Stimulated activated CD8-positive, alpha-beta memory T cell treated with anti-CD3 and anti-CD28 coated beads, Interleukin-15, amount 100 ng/mL, for 4 hours (primary cell): ENCODE measurements at places on chromosomes 6 and 20.

GRCh38 chr6:47983491-47983890, 127.5 kb downstream of the PTCHD4 start:
- no peak for DNase-seq

- DNase-seq, result no peak
These were observed 4.8 kb downstream of the MUC21 start for GRCh38 chr6:30988209-30988825.

DNA sequence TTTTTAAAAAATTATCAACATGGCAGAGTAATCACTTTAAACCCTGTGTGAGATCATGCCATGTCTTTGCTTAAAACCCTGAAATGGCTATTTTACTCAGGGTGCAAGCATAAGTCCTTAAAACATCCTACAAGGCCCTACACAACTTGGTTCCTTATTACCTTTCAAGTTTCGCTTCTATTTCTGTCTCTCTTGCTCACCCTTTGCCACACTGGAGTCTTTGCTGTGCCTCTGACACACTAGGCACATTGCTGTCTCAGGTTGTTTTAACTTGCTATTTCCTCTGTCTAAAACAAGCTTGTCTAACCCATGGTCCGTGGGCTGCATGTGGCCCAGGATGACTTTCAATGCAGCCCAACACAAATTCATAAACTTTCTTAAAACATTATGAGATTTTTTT, 55.6 kb downstream of the KIAA0408 start:
- no peak for DNase-seq

DNA sequence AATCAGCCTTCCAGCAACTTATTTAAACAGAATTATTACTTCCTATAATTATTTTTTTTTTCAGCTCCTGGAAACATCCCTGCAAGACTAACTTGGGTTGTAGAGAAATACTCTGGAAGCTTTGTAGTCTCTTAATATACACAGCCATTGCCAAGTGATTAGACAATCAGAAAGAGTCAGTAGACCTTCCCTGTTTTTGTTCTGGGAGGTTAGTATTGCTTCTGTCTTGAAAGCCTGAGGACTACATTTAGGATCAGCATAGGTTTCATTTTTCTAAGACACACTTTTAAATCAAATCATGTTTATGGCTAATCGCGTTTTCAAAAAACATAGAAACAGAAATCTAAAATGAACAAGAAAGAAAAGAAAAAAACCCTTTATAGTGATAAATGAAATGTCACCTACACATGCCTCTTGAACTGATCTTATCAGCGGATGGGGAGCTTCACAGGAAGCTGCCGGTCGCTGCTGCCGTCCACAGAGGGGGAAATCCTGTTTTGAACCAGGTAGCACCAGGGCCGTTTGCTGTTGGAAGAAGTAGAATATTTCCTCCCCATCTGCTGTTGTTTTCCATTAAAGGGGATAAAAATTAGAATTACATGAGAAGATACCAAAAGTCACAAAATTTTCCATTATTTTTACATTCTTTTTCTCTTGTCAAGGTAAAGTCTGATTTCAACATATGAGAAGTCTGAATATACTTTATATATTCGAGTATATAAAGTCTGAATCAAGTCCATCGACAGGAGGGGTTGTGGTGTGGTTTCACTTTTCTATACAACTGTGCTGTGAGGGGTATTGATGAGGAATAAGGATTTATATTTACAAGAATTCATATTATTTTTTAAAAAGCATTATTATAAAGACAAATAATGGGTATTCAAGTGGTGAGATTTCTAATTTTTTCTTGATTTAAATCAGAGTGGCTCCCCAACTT, 94.6 kb downstream of the ARMC2 start:
- peak; percentile 29 for DNase-seq

DNA sequence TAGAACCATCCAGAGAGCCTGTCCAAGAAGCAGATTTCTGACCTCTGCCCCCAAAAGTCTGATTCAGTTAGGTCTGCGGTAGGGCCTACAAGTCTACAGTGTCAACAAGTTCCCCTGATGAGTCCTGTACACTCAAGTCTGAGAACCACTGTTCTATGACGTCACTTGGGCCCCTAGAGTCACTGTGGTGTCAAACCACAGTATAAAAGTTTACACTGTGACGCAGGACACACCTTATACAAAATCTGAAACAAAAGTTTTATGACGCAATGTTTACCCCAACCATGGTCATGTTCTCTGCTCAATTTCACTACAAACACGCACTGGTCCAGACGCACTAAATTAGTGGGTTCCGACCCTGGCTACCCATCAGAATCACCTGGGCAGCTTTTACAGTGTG, 17.9 kb downstream of the SLA2 start:
- no peak for DNase-seq

- DNase-seq, result no peak
These were observed 24.8 kb downstream of the E2F3 start for GRCh38 chr6:20426177-20427082.

DNA sequence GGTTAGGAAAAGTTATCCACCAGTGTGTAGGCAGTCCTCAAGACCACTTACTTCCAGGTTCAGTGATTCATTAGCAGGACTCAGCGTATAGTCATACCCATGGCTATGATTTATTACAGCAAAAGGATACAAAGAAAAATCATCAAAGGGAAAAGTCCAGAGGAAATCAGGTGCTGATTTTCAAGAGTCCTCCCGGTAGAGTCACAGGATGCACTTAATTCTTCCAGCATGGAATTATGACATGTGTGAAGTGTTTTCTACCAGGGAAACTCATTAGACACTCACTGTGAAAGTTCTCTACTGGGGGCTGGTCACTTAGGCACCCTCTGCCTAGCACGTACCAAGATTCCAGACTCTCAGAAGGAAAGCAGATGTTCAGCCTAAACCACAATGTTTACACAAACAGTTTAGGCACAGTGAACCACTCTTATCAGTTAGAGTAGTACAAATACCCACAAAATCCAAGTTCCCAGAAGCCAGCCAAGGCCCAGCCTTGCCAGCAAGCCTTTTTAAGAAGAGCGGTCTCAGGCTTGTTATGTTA, 10.2 kb downstream of the WFDC3 start:
- DNase-seq, result no peak

DNA sequence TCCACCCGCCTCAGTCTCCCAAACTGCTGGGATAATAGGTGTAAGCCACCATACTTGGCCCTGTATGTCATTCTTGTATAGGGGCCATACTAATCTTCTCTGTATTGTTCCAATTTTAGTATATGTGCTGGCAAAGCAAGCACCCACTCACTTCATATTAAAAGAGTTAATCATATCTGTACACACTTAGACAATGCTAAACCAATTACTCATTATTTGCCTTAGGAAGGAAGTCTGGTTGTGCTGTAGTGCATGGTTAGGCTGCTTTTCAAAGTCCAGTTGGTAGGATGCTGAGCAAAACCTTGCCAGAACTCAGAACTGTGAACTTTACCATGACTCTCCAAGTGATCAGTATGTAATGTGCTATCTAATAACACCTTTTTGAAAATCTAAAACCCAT, 88.6 kb downstream of the LIN28B start:
- DNase-seq, result no peak

DNA sequence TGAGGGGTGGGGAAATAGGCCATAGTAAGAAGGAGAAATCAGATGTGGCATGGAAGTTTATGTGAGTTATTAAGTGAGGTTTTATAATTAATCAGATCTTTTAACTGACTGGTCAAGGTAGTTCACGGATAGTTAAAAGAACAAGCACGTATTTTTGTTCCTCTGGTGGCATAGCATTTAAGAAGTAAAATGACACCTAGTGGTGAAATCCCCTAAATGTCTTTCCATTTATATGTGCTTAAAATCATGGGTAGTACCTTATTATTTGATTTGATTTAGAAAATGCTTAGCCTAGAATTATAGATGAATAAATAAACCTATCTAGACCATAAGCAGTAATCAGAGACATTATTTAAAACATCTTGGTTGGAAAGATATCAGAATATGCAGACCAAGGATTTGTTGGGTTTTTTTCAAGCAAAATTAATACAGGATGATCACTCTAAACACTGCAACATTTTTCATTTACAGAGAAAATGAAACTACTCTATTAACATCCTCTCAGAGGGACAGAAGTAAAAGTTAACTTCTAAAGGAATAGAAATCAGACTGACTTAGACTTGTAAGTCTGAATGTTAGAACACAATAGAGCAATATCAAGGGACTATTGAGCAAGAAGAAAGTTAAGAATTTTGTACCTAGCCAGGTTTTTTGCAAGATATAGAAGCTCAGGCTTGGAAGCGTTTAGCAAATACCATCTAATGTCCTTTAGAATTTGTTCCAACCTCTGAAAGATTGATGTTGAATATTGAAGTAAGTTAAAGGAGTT, 81.1 kb downstream of the STXBP5 start:
- DNase-seq, result no peak

GRCh38 chr6:42720739-42721138, 1.7 kb downstream of the PRPH2 start:
- DNase-seq, result no peak

DNA sequence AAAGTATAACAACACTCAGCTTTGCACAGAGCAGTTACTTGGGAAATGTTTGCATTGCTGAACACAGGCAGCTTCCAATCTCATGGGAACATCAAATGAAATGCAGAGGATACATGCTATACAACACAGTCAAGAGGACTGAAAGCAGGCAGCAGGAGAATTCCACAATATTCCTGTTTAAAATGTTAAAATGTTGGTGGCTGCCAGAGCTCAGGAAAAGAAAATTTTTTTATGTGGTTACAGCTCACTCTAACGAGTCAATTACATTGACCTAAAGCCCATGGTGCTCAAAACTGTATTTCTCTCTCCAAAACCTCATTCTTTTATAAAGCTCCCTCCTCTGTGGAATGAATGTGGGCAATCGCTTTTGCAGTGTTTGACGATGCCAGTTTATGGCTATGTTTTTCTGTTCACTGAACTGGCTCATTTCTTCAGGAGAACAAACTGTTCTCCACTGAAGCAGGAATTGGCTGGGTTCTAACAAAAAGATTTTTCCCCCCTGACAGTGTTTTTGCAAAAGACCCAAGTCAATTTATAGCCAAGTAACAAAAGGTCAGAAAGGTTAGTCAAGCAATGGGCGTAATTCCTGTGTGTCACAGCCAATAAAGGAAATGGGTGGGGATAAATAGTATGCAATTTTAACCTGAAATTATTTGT, 69.0 kb downstream of the ZHX3 start:
- no peak for DNase-seq

DNA sequence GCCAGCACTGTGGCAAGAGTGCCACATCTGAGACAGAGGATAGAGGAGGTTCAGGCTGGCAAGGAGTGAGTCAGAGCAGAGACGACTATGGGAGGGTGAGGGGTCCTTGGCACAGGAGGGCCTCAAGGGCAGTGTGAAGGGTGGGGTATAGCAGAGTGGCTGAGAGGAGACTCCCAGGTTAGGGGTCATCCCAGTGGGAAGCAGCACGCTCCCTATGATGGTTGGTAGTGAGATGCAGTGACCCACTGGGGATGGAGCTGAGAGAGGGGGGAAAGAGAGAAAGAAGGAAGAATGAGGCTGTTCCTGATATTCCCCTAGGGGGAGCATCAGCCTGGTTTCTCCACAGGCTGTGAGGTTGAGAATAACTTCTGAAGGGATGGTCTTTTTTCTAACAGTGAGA, 97.3 kb downstream of the INSM1 start:
- DNase-seq, result no peak

DNA sequence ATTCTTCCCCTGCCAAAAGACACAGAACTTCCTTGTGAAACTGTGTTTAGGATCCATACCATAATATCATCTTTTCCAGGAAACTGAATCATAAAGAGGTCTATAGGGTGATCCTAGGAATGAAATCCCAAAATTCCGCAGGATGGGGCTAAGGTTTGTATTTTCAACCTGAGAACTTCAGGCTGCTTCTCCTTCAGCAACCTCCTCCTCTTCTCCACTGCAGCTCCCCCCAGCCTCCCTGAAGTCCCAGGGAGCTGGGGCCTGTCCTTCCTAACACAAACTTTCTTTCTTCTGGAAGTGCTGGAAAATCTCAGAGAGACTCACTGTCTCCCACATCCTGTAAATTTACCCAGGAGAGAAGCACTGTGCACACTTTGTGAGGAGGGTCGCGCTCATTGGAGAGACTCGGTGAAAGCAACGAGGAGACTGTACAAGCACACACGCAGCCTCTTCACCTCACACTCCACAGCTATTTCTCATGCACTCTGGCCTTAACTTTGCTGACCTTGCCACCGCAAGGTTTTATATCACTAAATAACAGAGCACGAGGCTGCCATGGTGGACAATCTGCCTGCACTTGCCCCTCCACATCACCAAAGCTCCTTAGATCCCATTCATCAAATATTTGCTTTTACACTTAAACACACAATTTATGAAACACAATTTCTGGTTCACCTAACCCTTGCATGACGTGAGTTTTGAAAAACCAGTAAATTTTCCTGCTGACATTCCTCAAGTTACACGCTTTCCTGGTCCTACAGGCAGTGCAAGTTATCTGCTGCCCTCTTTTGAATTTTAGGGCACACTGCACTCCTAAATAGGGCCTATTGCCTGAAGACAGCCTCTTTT, 14.3 kb downstream of the ID4 start:
- DNase-seq, result no peak

DNA sequence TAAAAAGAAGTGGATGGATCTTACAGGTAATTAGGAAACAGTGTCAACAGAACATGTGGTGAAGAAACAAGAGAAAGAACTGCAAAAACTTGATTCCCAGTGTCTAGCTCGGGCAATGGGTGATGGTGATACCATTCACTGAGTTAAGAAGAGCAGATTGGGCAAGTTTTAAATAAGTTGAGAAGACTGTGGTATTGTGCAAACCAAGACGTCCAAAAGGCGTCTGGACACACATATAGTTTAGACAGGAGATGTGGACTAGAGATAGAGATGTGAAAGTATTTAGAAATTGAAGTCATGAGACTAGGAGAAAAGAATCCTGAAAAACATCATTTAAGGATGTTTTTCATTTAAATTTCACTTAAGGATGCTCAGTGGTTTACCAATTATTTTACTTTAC, 53.9 kb downstream of the CDK19 start:
- DNase-seq, result no peak

DNA sequence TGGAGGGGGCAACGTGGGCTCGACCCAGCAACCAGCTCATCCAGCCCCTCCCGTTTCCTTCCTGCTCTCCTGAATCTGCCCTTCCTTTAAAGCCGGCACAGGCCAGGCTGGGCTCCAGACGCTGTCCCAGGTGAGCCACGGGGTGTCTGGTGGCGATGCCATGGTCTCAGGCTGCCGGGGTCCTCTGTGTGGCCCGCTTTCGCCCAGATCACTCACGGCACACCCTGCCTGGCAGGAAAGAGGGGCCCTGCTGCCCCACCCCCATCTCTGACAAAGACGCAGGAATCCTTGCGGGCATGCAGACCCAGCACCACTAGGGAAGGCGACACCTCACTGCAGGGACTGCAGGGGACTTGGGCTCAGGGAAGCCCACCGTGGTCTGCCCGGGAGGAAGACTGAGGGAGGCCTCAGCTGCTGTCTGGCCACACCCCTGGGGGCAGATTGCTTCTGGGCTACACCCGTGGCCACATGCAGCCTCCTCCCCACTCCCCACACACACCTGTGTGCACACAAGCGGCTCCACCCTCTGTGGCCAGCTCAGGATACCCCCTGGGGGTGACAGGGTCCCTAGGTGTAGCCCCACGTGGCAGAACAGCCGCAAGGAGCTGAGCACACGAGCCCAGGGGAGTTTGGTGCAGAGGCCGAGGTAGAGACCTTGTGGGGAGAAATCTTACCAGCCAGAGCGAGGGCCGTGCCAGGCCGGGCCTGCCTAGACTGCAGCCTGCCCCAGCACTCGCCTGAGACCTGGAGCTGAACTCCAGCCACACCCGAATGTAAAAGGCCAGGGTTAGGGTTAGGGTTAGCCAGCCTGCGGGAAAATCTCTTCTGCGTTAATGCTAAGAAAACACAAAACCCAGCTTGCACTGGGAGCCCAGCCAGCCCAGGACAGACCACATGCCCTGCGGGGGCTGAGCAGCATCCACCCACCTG, 104.6 kb downstream of the DLL1 start:
- DNase-seq, result no peak
